ENCODE measurements at places on chromosomes 1 and 21.

DNA sequence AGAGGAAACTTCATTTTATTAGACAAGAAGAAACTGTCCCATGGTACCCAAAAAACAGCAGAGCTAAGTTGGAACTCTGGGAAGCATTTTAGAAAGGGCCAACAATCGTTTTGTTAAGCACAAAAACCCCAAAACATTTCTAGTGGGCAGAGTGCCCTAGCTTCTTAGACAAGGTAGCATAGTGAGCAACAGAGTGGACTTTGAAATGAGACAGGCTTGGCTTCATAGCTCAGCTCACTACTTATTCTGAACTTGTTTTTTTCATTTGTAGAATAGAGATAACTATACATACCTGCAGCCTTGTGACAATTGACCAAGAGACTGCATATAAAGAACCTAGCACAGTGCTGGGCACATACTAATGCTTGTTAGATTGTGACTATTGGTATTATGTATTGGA is 50.1 kb downstream of the HLX start:
- no peak for DNase-seq

DNA sequence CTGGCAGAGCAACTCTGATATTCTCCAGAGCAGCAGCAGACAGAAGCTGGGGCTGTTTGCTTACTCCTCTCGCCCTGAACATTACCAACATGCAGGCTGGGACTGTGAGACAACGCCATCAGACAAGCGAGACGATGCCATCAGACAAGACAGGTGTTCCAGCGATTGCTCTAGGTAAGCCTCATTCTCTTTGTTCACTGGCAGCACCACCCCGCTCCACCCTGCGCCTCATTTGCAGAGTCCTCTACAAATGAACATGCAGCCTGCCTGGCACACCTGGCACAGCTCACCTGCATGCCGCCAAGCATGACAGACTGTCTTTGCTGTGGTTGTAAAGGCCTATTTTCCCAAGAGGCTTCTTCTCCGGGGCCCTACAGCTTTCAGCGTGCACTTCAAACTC is 346.2 kb downstream of the SMYD3 start:
- DNase-seq: no peak

GRCh38 chr1:26084091-26084561 is 16.7 kb upstream of the TRIM63 start:
- no peak for DNase-seq

- no peak for DNase-seq
These were observed 38.3 kb upstream of the GBP5 start for GRCh38 chr1:89310976-89311375.

DNA sequence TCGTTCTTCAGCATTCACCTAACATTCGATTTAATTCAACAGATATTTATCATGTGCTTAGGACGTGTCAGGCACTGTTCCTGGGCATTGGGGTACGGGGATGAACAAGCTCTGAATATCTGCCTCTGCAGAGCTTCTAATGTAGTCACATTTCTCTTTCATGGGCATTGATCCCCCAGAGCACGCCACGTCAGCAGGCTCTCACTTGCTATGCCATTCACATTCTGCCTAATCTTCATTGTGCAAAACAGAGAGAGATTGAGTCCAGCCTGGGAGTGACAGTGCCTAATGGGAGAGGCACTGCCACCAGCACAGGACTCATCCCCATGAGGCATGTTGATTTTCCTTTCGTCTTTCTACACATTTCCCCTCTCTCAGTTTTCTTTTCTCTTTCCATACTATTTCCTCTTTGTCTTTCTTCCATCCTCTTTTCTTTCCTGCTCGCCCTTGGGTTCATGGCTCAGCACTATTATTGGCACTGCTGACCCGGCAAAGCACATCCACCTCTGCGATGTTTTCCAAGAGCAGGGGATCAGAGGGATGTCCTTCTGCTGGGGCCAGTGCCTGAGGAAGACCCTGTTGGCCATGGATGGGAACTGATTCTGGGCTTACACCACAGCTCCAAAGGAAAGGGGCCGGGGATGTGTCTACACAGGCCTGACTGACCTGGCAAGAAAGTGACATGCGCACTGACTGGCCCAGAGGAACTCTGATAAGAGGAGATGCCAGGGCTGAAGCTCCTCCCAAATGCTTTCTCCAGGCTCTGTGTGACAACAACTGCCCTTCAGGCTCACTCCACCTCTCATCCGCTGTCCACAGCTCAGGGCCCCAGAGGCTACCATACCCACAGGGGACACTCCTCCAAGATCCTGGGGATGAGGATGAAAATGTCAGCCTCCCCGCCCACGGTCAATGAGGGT is 195.9 kb downstream of the TOMM20 start:
- no peak for DNase-seq

- no peak for DNase-seq
These were observed 55.8 kb upstream of the GPR88 start for GRCh38 chr1:100482167-100482566.

DNA sequence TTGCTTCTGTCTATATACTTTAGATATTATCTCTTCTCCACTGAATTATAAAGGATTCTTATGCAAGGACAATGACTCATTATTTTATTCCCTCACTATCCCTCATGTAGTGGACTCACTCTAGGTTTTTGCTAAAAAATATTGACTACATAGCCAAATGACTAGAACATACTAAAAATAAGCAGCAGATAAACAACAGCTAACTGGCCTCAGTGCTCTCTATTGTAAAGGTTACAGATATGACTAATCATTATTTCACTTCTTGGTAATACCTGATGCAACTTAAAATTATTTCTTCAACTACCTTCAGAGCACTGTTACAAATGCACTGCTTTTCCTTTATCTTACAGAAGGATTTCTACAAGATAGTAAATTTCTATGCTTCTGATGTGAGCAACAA is 147.6 kb upstream of the DEPDC1 start:
- DNase-seq: no peak

- no peak for DNase-seq
These were observed 22.4 kb downstream of the SMYD2 start for GRCh38 chr1:214303141-214303930.

DNA sequence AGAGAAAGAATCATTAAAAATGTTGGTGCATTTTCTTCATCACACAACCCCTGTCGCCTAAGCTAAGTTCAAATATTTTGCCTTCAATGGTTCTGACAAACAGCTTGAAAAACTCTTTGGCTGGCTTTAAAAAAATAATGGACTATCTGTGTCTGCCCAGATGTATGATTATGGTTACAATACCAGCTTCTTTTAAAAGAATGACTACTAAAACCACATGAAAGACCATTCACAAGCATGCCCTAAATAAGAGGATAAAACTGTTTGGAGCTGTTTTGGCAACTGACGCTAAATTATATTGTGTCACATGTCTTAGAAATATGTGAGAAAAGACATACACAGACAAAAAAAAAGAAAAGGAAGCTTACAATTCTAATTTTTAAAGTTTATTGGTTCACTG is 23.7 kb upstream of the PLPPR4 start:
- DNase-seq: no peak

DNA sequence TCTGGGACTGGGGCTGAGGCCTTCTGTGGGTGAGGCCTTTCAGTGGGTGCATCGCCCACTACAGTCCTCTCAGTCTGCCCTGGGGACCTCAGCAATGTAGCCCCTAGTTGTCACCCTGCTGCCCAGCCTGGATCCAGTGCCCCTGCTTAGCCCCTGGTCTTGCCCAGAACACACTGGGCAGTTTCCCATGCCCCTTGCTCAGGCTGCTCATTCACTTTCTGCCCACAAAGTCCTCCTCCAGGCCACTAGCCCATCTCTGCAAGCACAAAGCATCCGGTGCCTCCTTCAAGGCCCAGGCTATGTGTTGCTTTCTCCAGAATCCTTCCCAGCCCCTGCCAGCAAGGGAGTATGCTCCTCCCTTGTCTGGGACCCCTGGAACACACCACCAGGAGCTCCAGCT is 5.4 kb upstream of the ADORA1 start:
- no peak for DNase-seq

GRCh38 chr1:168050307-168050706 is 86.4 kb downstream of the GPR161 start:
- DNase-seq: no peak

DNA sequence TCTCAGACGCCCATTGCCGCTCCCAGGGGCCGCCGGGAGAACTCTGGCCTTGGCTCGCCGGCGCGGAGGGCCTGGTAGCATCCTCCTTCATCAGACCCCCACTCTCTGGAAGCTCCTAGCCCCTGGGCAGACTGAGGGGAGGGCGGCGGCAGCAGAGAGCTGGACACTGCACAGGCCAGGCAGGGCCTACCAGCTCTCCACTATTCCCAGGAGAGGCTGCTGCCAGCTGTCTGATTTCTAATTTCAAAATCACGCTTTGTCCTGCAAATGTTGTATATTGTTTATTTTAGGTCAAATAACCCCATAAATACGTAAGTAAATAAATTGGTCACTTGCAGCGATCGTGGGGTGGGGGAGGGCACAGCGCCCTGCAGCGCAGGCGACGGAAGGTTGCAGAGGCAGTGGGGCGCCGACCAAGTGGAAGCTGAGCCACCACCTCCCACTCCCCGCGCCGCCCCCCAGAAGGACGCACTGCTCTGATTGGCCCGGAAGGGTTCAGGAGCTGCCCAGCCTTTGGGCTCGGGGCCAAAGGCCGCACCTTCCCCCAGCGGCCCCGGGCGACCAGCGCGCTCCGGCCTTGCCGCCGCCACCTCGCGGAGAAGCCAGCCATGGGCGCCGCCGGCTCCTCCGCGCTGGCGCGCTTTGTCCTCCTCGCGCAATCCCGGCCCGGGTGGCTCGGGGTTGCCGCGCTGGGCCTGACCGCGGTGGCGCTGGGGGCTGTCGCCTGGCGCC is at the start of gene MTARC1:
MTARC1 (plus strand) TSS at position 577 of the 732 bp plus-strand sequence; CDS start at position 609, 32 bp downstream.
- no peak for DNase-seq

GRCh38 chr1:150365941-150366340 is 2.0 kb downstream of the RPRD2 start:
- no peak for DNase-seq

- DNase-seq: no peak
These were observed 93.6 kb downstream of the OLFML2B start for GRCh38 chr1:161930064-161930463.

DNA sequence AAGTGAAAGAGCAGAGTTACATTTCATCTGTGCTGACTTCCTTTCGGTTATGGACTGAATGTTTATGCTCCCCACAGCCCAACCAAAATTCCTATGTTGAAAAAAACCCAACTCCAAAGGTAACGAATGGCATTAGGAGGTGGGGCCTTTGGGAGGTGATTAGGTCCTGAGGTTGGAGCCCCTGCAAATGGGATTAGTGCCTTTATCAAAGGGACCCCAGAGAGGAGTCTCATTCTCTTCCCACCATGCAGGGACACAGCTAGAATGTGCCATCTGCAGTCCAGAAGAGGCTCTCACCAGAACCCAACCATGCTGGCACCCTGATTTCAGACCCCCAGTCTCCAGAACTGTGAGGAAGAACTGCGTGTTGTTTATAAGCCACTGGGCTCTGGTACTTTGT is 199.3 kb downstream of the TOMM20 start:
- DNase-seq: no peak

DNA sequence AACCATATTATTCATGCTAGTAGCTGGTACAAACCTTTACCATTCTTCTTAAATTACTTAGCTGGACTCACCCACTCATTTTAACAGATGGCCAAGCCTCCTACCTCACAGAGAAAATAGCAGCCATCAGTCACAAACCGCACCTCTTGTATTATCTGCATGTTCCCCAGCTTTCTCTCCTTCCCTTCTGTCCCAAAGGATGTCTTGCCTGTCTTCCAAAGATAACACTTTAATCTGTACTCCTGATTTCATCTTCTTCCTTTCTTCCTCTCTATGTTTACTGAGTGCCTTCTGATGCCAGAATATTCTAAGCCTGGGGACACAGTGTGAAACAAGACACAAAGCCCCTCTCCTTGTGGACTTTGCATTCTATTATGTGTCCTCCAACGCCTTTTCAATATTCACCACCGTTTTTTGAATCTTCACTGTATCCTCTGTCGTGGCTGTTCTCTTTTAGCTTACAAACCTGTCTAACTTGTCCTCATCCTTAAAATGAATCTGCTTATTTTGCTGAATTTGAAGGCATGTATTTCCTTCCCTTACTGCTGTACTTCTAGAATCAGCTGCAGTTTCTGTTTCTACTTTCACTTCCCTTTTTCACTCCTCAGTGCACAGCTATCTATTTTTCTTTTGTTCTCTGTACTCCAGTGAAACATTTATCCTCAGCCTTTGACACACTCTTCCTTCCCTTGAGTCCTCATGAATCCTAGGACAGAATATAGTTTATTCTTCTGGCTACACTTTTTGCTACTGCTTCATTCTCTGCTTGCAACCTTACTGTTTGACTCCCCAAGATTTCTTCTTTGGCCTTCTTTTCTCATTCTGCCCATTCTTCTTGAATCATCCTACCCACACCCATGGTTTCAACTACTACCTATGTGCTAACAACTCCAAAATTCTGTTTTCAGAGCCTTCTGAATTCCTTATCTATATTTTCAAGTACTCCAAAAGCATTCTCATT is 216.9 kb upstream of the SAMSN1 start:
- no peak for DNase-seq

GRCh38 chr1:227994632-227995300 is 12.0 kb upstream of the WNT3A start:
- no peak for DNase-seq
